ENCODE measurements at places on chromosomes 7 and 10.
A peak's percentile ranks its signal among the peaks of the same experiment; 100 is the strongest.

DNA sequence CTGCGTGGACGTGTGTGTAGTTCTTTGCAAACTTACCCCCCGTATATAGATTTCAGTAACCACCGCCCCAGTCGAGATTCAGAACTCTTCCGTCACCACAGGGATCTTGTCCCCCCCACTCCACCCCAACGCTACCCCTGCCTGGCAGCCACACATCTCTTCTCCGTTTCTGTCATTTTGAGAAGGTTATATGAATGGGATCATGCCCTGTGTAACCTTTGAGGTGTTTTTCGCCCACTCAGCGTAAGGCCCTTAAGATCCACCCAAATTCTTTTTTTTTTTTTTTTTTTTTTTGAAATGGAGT, 83.4 kb downstream of the ELFN1 start:
- DNase-seq: no peak

- no peak for DNase-seq
Observed at GRCh38 chr7:142548978-142549377, 200.3 kb upstream of the PRSS1 start.

DNA sequence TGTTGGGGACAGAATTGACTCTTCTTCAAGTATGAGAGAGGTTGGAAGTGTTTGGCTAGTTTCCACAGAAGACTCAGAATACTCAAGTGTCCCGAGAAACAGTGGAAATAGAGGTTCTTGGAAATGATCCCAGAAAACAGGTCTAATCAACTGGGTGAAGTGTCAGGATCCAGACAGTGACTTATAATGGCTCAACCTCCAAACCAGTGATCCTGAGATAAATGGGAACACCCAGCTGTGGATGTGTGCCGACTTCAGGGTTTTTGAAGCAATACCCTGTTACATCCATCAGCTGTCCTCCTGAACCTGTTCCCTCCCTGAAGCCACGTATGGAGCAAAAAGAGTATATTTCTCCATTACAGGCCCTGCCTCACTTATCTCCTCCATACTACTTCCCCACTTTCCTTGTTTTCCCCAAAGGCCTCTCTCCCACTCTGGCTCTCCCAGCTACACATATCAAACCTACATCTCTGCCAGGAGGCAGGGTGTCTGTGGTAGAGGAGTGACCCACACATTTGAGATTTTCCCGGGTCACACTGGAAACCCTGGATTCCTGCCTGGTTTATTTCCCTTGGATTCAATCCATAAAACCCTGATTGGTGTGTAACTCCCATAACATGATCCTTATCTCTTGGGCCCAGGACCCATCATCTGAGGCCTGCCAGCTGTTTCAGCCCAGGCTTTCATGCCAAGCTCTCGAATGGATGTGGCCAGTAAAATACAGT, 17.6 kb upstream of the ELOVL3 start:
- no peak for DNase-seq

GRCh38 chr10:71726580-71727104, 7.1 kb upstream of the C10orf105 start:
- DNase-seq: no peak

- peak; percentile 59 for DNase-seq
Observed at GRCh38 chr10:93465806-93466675, 16.1 kb downstream of the MYOF start.

DNA sequence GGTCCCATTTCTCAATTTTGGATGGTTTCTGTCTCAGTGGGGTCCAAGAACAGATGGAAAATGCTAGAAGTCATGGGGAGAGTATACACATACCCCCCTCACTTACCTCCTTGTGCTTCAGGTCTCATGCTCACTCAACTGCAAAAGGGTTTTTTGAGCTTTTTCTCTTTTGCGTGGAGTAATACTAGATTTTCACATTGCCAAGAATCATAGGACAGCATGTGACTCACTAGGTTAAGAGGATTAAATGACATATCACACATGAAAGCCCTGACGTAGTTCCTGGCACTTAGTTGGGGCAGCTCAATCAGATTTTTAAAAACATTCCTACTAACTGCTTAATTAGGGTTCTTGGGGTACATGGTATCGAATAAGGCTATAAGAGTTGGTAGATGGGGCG, 4.5 kb downstream of the PI4K2A start:
- DNase-seq: no peak

DNA sequence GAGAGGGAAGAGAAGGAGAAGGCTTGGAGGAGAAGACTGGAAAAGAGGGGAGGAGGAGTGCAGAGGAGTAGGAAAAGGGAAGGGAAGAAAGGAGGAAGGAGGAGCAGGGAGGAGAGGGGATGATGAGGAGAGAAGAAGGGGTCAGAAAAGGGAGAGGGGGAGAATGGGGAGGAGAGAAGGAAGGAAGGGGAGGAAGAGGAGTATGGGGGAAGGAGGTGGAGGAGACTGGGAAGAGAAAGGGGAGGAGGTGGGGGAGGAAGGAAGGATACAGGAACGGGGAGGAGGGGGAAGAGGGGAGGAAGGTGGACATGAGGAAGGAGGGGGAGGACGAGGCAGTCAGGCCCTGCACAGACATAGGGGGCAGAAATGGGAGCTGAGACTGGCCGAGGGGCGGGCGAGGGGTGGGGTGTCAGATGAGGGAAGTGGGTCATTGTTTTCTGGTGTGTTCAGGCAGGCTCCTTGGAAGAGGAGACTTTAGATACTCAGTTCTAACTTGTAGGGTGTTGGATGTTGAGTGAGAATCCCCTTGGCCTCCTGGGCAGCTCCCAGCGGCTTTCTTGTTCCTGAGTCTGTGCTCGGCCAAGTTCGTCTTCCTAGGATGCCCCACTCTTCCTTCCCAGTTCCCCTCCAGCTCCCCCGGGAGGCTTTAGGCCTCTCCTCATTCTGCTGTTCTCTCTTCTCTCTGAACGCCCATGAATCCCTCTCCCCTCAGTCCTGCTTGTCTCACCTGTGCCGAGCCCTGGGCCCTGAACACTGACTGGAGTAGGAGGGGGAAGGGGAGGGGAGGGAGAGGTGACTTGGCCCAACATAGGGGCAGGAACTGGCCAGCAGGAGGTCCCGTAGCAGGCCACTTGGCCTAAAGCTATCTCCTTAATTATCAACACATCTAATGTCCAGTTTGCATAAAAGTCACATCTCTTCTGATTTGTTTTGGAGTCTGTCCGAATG, 12.8 kb upstream of the CRHR2 start:
- DNase-seq: peak; percentile 47

DNA sequence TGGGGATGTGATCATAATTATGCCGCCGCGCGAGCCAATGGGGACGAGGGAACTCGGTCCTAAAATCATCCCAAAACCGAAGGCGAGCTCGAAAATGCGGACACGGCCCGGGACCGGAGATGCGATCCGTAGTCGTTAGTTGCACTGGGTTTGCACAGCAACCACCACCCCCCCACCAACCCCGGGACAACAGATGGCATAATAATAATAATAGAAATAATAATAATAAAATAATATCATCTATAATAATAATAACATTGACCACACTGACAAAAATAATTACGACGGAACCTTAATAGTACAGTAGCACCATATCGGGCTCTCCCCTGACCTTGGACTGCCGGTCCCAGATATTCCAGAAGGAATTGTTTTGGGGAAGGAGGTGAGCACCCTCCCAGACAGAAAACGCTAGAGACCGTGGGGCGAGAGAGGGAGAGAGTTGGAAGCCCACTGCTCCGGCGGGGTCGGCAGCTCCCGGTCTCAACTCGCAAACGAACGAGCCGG, 1.1 kb upstream of the EMX2 start:
- peak; percentile 60 for DNase-seq

GRCh38 chr7:26187380-26188205, 13.0 kb downstream of the HNRNPA2B1 start:
- no peak for DNase-seq

DNA sequence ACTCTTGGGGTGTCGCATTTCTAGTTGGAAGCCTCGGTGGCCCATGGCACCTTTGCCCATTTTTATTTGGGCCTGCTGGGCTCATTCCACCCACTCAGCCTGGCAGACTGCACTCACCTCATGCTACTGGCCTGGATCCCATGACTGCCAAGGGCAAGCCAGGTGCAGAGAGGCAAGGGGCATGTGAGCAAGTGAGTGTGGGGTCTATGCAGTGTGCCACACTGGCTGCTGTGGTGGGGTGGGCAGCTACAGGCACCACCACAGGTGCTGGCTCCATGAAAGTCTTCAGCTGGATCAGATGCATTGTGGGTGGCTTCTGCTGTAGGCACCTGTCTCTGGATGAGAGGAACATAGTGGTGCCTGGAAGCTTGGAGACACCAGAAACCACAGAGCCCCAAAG, 220.8 kb downstream of the POLR1F start:
- no peak for DNase-seq

DNA sequence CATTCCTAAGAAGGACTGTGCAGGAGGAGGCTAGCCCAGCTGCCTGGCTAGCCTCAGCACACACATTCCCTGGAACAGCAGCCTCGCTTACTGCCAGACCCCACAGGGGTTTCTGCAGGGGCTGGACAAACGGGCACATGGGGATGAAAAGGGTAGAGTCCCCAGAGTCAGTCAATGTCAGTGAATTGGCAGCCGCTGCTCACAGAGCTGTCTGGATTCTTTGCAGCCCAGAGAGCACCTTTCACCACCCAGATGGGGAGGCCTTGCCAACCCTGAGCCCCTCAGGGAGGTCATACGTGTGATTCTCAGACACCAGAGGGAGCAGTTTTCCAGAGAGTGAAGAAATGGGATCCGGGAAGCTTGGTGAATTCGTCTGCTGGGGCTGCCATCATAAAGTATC, 143.3 kb downstream of the KCNMA1 start:
- peak; percentile 69 for DNase-seq

GRCh38 chr7:149191851-149192250, 3.5 kb upstream of the ZNF282 start:
- no peak for DNase-seq

GRCh38 chr7:81439591-81439990, 330.3 kb downstream of the HGF start:
- no peak for DNase-seq

DNA sequence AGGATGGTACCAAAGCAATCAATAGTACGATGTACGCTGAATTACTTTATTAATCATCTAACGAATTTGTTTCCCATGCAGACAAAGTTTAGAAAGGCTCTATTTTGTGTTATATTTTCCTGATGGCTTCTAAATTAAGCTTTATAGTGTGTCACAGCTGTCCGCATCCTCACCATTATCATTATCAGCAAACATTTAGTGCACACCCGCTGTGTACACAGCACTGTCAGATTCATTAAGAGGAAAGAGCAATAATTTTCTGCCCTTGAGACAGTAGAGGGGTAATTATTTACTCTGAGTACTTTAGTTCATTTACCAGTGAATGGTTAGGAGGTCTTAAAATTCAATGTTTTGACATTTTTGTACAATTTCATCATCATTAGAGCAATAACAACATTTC, 233.3 kb upstream of the PTPRZ1 start:
- DNase-seq: no peak

GRCh38 chr7:54897891-54898290, 120.9 kb upstream of the EGFR start:
- DNase-seq: no peak

GRCh38 chr10:69327463-69328379, 49.4 kb downstream of the HK1 start:
- no peak for DNase-seq

DNA sequence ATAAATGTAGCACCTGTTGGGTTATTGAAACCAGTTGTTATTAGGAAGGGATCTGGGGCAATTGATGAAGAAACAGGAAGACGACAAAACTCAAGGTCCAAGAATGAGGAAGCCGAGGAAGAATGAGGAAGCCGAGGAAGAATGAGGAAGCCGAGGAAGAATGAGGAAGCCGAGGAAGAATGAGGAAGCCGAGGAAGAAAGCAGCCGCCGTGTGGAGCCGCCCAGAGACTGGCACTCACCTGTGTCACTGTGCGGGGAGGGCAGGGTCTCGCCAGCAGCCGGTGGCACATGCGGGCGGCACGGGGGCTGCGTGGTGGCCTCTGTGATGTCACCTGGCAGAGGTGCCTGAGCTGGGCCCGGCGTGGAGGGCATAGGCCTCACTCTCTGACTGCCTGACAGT, 71.1 kb upstream of the CFAP46 start:
- DNase-seq: no peak

DNA sequence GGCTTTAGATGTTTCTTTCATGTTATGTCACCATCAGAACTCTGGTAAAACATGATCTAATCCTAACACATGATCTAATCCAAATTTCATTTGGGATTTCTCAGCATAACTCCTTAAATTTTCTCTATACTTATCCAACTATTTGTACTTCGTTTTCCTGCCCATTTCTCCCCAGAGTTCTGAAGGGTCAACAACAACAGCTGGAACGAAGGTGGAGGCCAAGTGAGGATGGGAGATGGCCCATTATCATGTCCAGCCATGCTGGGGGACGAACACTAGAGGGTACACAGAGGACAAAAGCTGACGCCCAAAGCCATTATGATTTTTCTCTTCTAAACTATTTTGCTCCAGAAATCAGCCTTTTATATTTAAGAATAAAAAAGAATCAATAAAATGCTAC, 185.4 kb downstream of the DOCK4 start:
- DNase-seq: no peak

DNA sequence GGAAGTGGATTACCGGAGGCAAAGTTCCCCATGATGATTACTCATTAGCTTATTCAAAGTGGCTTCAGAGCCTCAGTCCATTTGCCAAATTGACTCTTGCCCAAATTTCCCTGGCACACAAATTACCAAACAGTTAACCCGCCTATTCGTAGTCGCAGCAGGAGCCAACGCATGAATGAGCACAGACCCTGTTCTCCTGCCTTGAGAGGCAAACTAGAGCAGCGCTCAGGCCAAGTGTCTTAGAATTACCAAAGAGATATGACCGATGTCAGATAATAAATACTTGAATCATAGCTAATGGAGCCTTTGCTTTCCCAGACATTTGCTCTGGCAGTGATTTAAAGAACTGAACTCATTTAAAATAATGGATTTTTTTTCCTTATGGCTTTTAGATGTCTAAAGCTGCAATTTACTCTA, 64.9 kb downstream of the CTTNBP2 start:
- no peak for DNase-seq

- no peak for DNase-seq
Observed at GRCh38 chr10:113631684-113632367, 32.0 kb downstream of the NRAP start.

DNA sequence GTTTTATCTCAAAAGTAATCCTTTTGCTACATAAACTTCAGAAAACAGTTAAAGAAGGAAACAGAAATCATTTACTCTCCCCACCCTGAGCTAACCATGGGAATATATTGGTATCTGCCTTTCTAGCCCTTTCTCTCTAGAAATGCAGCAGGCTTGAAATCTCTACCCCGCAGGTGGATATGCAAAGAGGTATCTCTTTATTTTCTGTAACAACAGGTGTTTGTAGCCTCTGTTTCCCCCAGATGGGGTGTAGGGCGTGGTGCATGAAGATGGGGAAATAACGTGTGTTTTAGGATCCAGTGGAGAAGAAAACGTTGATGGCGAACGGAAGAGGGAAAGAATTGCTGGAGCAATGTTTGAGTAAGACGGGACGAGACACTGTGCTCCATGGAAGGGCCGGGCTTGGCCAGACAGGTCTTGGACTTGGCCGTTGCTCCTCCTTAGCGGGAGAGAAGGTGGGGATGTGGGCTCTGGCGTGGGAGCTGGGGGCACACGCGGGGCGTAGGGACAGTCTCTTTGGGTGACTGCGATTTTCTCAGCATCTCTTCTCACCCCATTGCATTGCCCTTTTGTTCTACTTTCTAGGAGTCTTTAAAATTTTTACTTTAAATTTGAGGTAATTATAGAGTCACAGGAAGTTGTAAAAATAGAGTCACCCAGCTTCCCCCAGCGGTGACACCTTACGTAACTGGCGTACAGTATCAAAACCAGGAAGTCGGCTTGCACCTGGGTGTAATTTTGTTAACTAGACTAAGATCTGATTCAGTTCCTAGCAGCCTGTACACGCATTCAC, 82.9 kb downstream of the ELFN1 start:
- no peak for DNase-seq

All from iPS-NIHi11 (cell line).